Fibroblast of skin of back (primary cell): ENCODE measurements at places on chromosomes 4 and X.

DNA sequence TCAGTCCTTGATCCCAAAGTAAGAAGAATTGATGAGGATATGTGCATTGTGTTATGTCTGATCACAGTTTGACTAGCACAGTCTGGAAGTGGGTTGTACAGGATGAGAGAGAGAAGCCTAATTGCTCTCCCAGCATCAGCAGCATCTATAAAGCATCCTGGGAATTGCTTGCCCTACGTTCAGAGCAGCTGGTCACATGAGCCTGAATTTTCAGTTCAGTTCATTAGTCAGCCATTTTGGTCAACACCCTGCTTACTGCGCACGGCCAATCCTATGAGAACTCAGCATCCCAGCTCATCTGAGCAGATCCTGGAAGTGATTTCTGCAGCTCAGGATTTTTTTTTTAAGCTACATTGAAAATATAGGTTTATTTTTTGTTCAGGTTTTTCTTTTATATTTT is at the start of gene RUFY3:
Gene RUFY3, plus strand, starts transcription at position 218 of the 400 bp plus-strand sequence. CDS start 610 bp downstream, outside the sequence.
- peak; percentile 88 for DNase-seq

DNA sequence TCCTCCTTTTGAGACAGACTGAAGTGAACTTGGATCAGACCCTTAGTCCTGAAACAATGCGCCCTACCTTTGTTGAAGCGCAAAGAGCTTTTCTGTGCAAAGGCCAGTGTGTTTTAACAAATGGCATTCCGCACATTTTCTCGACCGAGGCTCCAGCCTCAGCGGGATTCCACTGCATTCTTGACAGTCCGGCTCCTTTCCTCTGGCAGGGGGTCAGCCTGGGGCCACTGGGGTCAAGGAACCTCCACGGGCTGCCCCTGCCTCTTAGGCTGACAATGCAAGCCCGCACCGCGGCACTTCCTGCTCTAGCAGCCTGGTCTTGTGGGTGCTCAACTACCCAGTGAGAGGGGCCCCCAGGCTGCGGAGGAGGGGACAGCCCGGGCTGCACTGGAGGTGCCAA is 47.2 kb upstream of the TFDP3 start:
- DNase-seq = peak; percentile 24

DNA sequence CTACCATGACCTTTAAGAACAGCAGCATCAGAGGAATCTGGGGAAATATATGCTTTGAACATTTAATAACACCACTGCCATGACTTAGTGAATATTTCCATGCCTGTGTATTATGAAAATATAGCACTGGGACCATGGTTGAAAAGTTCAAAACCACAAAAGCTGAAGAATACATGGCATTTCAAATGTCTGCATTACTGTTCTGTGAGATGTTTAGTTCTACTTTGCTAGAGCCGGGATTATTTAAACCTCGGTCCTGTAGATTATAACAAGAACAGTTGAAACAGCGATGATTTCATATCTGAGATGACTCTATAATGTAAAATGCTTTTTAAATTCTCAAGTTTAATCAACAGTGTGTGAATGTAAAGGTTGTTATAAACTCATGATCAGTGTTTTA is 126.7 kb upstream of the AGA start:
- DNase-seq = peak; percentile 42

- peak; percentile 15 for DNase-seq
Measured at GRCh38 chrX:109871121-109871888, 131.6 kb upstream of the TMEM164 start.
